Smooth muscle cell of the pulmonary artery (primary cell): ENCODE measurements at places on chromosomes 4 and X. TPM values are rescaled to one million over a fixed set of nuclear protein-coding genes. Genes with fewer than 3 reads are reported as not detected.

Gene REELD1
- total RNA-seq: not detected in 2 replicates

Gene SPARCL1
- 0.17 and 0.46 TPM in 2 replicates for total RNA-seq

Gene ASMT
- total RNA-seq: 0.07 TPM in 1 of 2 replicates, not detected in the other

Gene RBMXL3
- not detected in 2 replicates for total RNA-seq

Gene PACRGL
- total RNA-seq: 18.2 and 20.6 TPM in 2 replicates

Gene NEXMIF
- under 0.01 and 0.03 TPM in 2 replicates for total RNA-seq

Gene OTUD6A
- not detected in 2 replicates for total RNA-seq

Gene CYTL1
- total RNA-seq: 0.36 and 0.72 TPM in 2 replicates

Gene TEC
- 0.20 and 0.26 TPM in 2 replicates for total RNA-seq

Gene VAMP7
- 27.3 and 48.1 TPM in 2 replicates for total RNA-seq

Gene RAB39B
- total RNA-seq: 0.72 and 1.9 TPM in 2 replicates

Gene BTK
- total RNA-seq: not detected in 2 replicates

Gene HGFAC
- 0.13 TPM in 1 of 2 replicates, not detected in the other for total RNA-seq

Gene USP26
- total RNA-seq: not detected in 2 replicates

Gene OTC
- not detected in 2 replicates for total RNA-seq

Gene TEX11
- total RNA-seq: not detected in 2 replicates

Gene ESX1
- not detected in 2 replicates for total RNA-seq

Gene STARD8
- total RNA-seq: 1.6 and 3.1 TPM in 2 replicates
